SJCRH30 (cell line): ENCODE measurements at places on chromosomes 7 and 10.

- DNase-seq: no peak
Observed at GRCh38 chr7:50988465-50988864, 205.8 kb upstream of the GRB10 start.

DNA sequence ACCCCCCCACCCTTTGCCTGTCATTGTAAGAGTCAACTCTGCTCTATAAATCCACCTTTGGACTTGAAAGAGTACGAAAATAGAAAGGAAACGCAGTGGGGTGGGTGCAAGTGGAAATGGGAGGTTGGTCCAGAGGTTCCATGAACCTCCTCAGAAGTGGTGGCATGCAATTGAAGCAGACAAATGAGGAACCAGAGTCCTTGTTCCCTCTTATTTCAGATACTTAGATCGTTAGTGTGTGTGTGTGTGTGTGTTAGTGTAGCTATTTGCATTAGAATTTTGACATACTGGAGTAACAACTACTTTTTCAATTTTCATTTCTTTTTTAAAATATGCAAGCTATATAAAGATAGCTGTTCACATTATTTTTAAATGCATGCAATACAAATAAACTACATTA is 18.1 kb upstream of the TFAM start:
- DNase-seq: no peak

- DNase-seq: no peak
Observed at GRCh38 chr10:86728056-86728455, 28.4 kb upstream of the BMPR1A start.

DNA sequence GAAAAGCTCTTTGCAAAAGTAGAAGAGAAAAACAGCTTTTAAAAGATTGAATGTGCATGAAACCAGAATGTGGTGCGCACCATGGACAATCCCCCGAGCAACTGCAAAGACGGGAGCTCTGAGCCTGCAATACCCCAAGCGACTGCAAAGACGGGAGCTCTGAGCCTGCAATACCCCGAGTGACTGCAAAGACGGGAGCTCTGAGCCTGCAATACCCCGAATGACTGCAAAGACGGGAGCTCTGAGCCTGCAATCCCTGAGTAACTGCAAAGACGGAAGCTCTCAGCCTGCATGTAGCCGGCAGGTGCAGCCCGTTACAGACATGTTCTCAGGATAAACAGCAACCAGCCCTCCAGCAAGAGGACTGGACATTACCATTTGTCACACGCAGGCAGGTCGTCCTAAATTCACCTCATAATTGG is 6.2 kb downstream of the ZNF775 start:
- no peak for DNase-seq

DNA sequence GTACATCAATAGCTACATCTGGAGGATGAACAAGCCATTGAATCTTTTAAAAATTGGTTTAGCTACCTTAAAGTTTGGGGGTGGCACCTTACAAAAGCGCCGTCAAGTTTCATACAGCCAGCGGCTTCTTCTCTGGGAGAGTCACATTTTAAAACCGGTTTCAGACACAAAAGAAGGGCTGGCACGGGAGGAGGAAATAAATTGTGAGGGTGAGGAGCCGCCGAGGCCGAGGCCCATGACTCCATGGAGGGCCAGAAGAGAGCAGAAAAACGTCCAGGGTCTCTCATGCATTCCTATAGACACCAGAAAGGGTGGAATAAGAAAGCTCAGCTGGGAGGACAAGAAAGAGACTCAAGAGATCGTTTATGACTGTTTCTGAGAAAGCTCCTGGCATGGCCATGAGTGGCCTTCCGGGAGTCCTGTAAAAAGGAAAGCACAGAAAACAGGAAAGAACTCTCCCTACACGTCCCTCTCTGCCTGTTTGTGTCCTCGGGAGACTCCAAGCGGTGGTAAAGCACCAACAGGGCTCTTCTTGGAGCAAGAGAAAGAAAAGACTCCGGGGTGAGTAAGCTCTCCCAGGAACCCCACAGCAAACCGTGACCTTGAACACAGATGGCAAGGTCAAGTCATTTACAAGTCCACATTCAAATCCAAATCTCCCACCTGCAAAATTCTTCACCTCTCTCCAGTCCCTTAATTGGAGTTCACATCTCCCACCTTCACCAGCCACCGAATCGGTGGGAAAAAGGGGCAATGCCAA is 1.8 kb downstream of the FRAT2 start:
- peak; percentile 58 for DNase-seq

GRCh38 chr7:84092207-84092606 is 102.4 kb downstream of the SEMA3A start:
- DNase-seq: no peak

GRCh38 chr7:87545760-87546159 is 54.9 kb downstream of the ABCB1 start:
- DNase-seq: no peak

DNA sequence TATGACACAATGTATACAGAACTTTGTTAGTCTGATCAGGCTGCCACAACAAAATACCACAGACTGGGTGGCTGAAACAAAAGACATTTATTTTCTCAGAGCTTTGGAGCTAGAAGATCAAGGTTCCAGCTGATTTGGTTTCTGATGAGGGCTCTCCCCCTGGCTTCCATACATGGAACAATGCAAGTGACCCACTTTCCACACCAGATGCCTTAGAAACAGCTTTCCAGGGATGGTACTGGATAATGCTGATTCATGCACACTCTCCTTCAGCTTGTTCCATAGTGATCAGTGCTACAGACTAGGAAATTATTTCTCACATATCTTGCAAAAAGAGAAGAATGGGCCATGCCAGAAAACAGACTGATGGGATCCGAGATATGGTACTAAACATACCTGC is 1274.9 kb upstream of the SORCS1 start:
- no peak for DNase-seq

GRCh38 chr10:34087095-34087418 is 728.0 kb downstream of the PARD3 start:
- DNase-seq: no peak

DNA sequence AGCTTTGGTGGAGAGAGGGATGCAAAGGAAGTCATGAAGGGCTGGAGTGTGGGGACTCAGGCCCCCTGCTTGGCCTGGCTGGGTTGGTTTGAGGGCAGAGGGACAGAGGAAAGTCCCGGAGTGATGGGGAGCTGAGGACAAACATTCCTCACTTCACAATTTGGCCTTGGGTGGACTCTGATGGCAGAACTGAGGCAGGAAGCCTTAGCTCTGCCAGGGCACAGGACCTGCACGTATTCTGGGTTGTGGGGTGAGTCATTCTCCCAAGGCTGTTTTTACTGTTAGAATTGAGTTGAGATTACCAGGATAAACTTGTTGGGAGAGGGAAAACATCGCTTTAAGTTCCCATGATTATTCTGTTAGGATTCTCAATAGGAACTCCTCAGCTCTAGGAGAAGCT is 2.6 kb downstream of the GOLGA7B start:
- DNase-seq: no peak
